Daoy (cell line): ENCODE measurements at places on chromosomes 5 and 9. TPM values are rescaled to one million over a fixed set of nuclear protein-coding genes. Genes with fewer than 3 reads are reported as not detected.

SPINK4 gene
- not detected in 2 replicates for total RNA-seq

GHR gene
- total RNA-seq = not detected in 2 replicates

CD72 gene
- total RNA-seq = 1.7 TPM in 1 of 2 replicates, not detected in the other

WDR38 gene
- 0.12 TPM in 1 of 2 replicates, not detected in the other for total RNA-seq

SIT1 gene
- total RNA-seq = not detected in 2 replicates

TEX48 gene
- total RNA-seq = not detected in 2 replicates

PCA3 gene
- 0.06 TPM in 1 of 2 replicates, not detected in the other for total RNA-seq

FGF1 gene
- total RNA-seq = 0.33 and 0.63 TPM in 2 replicates

SLCO6A1 gene
- 0.48 TPM in 1 of 2 replicates, not detected in the other for total RNA-seq
